ENCODE measurements at places on chromosomes 12 and 14. TPM values are rescaled to one million over a fixed set of nuclear protein-coding genes. Genes with fewer than 3 reads are reported as not detected.

DNA sequence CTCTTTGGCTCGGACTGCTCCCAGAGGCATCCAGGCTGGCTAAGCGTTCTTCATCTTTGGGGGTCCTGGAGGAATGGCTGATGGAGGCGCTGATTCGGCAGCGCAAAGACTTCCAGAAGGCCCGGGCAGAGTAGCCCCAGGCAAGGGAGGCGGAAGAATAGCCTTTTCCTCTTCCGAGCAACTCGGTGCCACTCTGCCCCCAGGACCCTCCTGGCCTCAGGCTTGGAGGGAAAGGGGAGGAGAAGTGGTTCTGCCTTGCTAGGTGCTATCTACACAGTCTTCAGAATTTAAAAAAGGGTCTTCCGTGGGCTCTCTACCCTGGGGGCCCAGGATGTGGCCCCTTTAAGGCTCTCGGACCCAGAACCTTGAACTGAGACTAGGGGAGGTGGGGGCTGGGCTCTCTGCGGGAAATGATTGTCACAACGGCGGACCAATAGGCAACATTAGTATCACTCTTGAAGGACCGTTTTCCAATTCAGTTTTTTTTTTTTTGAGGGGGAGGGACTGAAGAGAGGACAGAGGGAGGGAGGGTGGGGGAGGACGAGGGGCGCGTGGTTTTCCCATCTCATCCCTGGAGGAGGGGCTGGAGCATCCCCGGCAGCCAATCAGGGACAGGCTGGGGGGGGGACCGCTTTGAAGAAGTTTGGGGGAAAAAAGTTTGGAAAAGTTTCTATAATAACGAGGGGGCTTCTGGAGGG lies at the start of gene NFATC4:
Gene NFATC4 (plus strand): TSS at position 671 of the 698 bp plus-strand sequence. CDS start 157 bp downstream, outside the sequence.
- no peaks in the 10 kb centered on the region for H3K27me3 ChIP-seq
- peak within 1 kb of the TSS; percentile 60 for H3K4me3 ChIP-seq
- DNase-seq, result peak; percentile 88
- H3K36me3 ChIP-seq, result peaks cover 4% of the 10 kb centered on the region
- H3K27ac ChIP-seq, result peak within 1 kb of the TSS; percentile 90

GRCh38 chr14:65928995-65929394 lies 516.5 kb downstream of the FUT8 start:
- no peak for DNase-seq
- no peaks in the 10 kb centered on the region for H3K36me3 ChIP-seq
- H3K27me3 ChIP-seq, result no peaks in the 10 kb centered on the region

- no peak overlapping the region for H3K4me3 ChIP-seq
- H3K4me1 ChIP-seq, result peaks cover 5% of the 10 kb centered on the region
- no peak overlapping the region for H3K27ac ChIP-seq
- no peak for DNase-seq
- H3K27me3 ChIP-seq, result peaks cover 58% of the 10 kb centered on the region
- H3K36me3 ChIP-seq, result no peaks in the 10 kb centered on the region
These were observed 8.4 kb downstream of the B4GALNT1 start for GRCh38 chr12:57624441-57625220.

Gene B4GALNT3
- not detected for total RNA-seq

Gene A2M
- total RNA-seq, result 6.5 TPM

DNA sequence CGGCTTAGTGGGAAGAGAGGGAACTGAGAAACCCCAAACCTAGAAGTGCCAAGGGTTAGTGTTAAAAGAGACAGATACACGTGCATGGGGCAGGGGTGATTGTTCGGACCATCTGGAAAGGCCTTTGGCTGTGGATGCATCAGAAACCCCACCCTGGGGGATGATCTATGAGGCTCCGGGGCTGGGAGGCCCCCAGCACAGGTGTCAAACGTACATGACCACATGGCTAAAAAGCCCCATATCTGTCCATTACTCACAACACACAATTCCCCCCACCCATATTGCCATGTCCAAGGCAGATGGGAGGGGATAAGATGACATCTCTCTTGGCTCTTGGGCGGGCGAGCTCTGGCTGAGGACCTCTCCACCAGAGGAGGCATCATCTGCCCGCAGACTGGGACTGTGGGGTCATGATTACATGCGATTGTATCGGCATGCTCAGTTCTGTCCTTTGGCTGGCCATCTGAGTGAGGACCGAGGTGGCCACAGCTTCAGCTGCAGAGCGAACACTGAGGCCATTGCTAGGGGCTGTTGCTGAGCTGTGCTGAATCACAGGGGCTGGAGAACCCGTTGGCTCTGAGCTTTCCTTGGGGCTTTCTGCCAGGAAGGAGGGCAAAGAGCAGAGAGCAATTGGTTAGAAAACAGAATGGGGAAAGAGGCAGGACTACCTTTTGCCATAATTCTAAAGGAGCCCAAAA lies 9.6 kb upstream of the NPFF start:
- no peak overlapping the region for H3K27ac ChIP-seq
- H3K4me3 ChIP-seq, result no peak overlapping the region
- no peak for DNase-seq
- H3K36me3 ChIP-seq, result peaks cover 34% of the 10 kb centered on the region
- H3K27me3 ChIP-seq, result no peaks in the 10 kb centered on the region

Data from endothelial cell of umbilical vein (primary cell).